ENCODE measurements at places on chromosomes 2 and 18.

GRCh38 chr2:160390544-160391455 lies 102.8 kb downstream of the RBMS1 start:
- no peak for DNase-seq

DNA sequence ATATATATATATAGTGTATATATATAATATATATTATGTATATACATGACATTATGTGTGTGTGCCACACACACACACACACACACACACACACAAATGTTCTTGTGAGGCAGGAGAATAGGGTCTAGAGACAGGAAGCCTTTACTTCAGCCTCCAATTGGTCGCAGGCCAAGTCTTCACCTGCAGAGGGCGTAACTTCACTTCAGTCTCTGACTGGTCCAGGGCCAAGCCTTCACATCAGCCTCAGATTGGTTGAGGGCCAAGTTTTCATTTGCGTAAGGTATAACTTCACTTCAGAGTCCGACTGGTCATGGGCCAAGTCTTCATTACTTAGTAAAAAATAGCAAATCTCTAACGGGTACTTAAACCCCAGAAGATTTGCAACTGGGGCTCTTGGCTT lies 13.2 kb upstream of the SS18 start:
- no peak for DNase-seq

DNA sequence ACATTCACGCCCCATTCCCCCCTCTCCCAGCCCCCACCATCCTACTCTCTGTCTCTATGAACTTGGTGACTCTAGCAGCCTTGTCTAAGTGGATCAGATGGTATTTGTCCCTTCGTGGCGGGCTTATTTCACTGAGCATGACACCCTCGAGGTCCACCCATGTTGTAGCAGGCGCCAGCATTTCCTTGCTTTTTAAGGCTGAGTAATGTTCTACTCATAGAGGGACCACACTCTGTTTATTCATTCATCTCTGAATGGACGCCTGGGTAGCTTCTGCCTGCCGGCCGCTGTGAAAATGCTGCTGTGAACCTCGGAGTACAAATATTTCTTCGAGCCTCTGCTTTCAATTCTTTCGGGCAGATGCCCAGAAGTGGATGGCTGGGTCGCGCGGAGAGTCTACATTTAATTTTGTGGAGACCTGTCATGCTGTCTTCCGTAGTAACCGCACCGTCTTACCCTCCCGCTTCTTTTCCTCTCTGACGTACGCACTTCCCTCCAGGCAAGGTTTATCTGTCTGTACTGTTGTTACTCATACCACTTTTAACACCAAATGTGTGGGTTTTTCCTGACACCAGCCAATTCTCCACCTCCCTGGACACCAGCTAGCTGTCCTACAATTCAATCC lies 5.6 kb downstream of the CROCC2 start:
- no peak for DNase-seq

- DNase-seq: no peak
Measured at GRCh38 chr2:57370882-57371585, 675.6 kb upstream of the VRK2 start.

GRCh38 chr2:157696036-157696435 lies 67.4 kb upstream of the ACVR1C start:
- no peak for DNase-seq

DNA sequence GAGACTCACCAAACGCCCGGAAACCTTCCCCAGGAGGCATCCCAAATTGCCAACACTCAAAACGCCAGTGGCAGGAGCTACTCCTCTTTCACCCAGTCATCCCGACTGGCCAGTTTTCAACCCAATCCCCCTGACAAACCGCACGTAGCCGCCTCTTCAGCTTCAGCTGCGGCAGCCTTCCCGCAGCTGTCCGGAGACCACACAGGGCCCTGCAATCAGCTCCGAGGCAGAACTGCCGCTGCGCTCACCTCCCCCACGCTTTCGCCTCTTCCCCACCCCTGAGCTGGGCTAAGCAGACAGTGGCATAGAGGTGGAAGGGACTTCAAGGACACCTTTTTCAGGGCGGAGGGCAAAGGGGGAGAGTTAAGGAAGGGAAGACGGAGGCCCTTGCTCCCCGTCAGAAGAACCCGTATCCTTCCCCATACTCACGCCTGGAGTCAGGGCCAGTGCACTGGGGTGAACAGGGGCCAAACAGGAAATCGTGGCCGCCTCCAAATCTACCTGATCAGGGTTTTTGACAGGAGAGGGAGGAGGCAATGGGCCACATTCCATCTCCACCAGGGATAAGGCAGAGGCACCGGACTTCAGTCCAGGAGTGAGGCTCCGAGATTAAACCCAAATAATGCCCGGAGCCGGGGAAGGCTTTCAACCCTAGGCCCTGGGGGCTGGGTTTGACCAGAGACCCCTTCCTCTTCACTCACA lies 16.9 kb downstream of the CYP26B1 start:
- no peak for DNase-seq

GRCh38 chr2:238433941-238434845 lies 7.5 kb downstream of the ASB1 start:
- no peak for DNase-seq

GRCh38 chr18:7158216-7158615 lies 40.6 kb upstream of the LAMA1 start:
- DNase-seq: no peak

GRCh38 chr2:2524348-2524941 lies 193.4 kb upstream of the MYT1L start:
- no peak for DNase-seq

- no peak for DNase-seq
Measured at GRCh38 chr2:169094676-169095075, 25.3 kb downstream of the DHRS9 start.

- no peak for DNase-seq
Measured at GRCh38 chr2:120343433-120344105, 2.4 kb upstream of the INHBB start.

GRCh38 chr2:12502759-12503158 lies 214.0 kb upstream of the TRIB2 start:
- DNase-seq: no peak

DNA sequence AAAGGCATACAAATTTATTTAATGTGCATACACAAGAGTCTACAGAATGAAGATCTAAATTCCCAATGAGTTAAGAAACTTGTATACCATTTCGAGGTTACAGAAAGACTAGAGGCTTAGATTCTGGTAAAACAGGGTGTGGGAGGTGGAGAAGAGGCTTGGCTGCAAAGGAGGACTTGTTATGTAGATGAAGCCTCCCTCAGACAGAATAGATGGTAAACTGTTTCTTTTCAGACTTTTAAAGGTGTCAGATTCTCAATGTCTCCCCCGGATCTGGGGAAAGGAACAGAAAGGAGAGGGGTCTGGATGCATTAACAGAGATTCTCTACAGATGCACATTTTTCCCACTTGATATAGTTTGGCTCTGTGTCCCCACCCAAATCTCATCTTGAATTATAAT lies 126.0 kb downstream of the ST6GAL2 start:
- no peak for DNase-seq

- DNase-seq: no peak
Measured at GRCh38 chr2:231531883-231532755, 1.9 kb upstream of the NMUR1 start.

DNA sequence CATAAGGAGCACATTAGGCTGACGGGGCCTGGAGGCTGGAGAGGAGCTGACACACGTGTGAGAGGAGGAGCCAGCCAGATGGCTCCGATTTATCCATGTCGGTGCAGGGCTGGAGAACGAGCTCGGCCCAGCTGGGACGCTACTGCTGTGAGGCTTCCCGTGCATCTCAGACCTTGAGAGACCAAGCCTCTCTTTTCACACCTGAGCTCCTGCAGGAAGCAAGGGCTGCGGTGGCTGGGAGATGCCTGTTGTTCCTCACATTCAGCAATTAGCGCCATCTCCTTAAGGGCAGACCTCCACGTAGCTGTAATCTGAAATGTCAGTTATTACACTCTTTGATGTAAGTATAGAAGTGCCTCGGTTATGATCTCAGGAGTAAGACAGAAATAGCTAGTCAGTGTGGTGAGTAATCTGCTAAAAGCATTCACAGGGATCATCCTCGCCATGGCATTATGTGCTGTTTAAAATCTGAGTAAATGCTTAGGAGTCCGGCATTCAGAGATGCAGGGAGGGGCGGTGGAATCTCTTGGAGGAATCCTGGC lies 107.9 kb downstream of the PRKCE start:
- DNase-seq: no peak

DNA sequence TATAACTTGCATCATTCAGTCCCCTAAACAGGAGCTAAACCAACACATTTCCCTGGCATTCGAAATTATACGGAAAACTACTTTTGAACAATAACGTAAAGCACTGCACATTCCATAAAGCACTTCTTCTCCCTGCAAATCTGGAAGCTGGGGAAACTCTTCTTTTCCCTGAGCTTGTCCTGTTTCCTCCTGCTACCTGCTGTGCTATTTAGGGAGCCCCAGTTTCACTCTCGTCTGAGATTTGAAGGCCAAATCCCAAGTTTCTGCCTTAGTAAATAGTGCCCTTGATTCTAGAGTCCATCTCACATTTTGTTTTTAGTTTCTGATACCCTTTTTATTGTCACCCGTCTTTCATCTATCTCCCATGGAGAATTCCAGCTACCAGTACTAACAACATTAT lies 67.7 kb upstream of the OSR1 start:
- no peak for DNase-seq

GRCh38 chr2:217954469-217954868 lies 48.3 kb downstream of the TNS1 start:
- no peak for DNase-seq

DNA sequence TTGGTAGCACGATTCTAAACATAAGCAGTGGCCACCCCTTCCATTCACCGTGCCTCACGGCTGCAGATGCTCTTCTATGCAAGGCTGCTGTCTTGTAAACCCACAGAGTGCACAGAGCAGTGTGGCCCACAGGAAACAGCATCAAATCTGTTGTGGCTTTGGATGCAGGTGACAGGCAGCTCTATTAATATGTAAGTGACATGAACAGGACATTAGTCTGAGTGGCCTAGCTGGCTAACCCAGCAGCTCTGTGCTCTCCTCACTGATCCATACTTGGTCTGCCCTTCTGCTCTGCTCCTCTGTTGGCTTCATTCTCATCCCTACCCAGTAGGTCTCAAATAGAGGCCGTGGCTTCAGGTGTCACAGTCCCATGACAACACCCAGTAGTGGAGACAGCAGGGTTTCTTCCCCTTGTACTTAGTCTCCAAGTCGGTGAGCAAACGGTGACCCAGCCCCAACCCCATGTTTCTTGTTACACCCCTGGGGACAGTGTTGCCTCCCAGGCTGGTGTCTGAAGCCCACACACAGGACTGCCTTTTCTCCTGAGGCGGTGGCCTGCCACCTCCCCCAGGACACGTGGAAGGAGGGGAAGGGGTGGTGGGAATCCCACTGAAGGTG lies 5.8 kb downstream of the SH3RF3 start:
- DNase-seq: no peak

GRCh38 chr2:60405271-60405919 lies 148.1 kb downstream of the BCL11A start:
- DNase-seq: no peak

- DNase-seq: no peak
Measured at GRCh38 chr18:35022426-35023001, 18.7 kb upstream of the MAPRE2 start.

- no peak for DNase-seq
Measured at GRCh38 chr2:48914477-48915089, 159.1 kb upstream of the LHCGR start.

DNA sequence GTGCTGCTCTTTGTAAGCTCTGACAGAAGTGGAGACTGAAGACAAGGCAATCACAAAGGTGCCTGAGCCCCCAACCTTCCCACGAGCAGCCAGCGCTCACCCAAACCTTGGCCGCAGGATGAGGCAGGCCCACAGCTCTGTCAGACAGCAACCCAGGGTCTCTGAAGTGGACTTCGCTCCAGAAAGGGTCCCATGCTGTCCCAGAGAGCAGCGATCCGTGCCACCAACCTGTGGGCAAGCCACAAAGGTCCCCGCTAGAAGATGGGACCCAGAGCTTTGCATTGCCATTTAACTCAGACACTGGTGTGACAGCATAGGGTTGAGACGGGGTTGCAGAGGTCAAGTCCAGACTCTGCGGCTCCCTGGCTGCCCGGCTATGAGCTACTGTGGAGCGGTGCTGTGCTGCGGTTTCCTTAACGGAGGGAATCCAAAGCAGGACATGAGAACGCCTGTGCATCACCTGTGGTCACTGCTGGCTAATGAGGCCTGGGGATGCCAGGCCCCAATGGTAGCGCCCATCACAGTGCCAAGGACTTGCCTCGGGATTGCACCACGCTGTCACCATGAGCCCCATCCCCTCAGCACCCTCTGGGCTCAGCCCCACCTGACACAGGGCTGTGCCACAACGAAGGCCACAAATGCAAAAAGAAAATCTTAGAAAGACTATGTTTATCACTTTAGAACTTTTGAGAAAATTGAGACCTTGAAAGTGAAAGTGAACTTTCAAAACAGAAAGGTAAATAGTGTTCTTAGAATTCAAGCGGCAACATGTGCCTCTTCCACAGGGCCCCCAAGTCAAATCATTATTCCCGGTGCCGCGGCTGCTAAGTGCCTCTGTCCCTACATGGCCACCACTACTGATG lies 103.4 kb downstream of the HDAC4 start:
- no peak for DNase-seq

DNA sequence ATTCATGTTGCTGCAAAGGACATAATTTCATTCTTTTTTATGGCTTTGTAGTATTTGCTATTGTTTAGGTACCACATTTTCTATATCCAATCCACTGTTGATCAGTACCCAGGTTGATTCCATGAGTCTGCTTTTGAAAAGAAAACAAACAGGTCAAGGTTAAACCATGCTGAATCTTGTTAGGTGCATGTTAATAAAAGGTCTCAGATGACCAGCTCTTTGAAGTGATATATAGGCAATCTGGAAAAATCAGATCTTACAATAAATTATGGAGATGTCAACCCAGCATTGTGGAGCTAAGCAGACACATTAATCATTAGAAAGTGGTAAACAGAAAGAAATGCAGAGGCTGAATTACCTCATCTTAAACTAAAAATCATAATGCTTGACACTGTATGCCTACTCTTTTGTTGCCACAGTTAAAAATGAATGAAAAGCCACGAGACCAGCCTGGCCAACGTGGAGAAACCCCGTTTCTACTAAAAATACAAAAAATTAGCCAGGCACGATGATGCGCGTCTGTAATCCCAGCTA lies 246.0 kb downstream of the CTNNA2 start:
- DNase-seq: no peak

DNA sequence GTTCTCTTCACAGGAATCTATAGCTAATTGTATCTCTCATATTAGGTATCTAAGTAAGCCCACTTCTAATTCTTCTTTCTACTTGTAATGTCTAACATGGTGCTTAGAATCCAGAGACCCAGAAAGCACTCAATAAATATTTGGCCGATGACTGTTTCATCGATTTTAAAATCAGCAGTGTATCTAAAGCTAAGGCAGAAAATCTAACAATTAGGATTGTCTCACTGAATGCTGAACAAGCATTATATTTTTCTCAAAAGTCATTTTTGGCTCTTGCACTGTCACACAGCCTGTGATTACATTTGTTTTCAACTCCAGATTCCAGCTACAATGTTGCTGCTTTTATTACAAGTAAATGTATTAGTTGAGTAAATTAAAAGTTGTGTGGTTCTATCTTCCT lies 20.3 kb downstream of the COL5A2 start:
- DNase-seq: no peak
